Brain microvascular endothelial cell (primary cell): ENCODE measurements at places on chromosomes 3 and 15.

DNA sequence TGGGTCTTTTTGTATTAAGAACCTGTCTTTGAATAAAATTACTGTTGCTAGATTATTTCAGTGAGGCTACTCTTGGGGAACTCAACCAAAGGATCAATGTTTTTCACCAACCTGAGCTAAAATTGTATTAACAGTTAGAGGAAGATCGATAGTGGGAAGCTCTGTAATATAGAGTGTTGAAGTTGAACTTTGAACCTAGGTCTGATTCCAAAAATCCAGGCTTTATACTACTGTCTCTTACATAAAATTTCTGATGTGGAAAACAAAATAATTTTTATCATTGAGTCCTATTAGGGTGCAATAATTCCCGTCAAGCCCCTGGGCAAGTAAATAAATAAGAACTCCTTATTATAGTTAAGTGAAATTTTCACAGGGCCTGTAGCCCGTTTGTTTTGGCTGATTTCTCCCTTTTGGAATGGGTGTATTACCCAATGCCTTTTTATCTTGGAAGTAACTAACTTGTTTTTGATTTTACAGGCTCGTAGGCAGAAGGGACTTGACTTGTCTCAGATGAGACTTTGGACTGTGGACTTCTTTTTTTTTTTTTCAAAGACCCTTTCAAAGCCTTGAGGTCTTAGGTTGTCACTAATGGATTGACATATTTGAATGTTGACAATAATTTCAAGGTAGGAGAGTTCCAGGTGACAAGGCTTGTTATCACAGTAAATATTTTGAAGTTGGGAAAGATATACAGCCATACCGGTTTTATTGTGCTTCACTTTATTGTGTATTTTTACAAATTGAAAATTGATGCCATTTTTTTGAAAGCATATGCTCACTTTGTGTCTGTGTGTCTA lies 276.1 kb downstream of the NFKBIZ start:
- DNase-seq = no peak

DNA sequence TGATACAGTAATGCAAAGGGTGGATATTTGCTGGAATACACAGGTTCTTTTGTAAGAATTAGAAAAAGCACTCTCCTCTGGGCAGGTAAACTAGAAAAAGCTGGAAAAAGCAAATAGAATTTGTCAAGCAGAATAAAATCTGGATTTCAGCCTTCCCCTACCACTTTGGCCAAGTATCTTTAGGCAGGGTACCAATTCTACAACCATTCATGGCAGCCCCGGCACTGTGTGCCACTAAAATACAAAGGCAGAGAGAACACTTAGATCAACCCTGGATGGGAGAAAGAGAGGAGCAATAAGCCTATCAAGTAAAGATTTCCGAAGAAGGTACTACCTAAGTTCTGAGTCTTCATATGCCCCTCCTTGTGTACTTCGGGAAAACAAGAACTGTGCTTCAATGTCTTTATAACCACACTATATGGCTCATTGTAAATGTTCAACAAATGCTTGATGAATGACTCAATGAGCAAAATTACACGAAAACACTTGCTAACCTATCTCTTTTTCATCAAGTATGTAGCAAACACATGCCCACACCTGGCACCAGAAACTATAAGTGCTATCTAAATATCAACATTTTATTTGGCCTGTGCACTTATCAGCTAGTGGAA lies 20.8 kb downstream of the STAG1 start:
- DNase-seq = no peak

DNA sequence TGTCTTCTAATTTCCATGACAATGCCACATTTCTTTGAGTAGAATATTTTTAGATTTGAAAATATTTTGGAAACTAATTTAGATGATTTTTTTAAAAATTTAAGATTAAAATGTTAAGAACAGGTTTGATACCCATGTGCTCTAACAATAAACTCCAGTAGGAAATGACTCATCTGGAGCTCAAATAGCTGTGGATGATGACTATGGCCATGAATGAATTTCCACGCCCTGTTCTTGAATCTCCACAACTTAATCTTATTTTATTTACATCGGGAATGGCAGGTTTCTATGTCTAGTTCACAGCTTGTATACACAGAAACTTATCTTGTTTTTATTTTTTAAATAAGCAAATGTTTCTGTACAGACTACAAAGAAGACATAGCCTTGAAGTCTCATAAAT lies 726.8 kb downstream of the NAALADL2 start:
- peak; percentile 64 for DNase-seq

- no peak for DNase-seq
Observed at GRCh38 chr3:155442072-155442471, 148.6 kb upstream of the STRIT1 start.

DNA sequence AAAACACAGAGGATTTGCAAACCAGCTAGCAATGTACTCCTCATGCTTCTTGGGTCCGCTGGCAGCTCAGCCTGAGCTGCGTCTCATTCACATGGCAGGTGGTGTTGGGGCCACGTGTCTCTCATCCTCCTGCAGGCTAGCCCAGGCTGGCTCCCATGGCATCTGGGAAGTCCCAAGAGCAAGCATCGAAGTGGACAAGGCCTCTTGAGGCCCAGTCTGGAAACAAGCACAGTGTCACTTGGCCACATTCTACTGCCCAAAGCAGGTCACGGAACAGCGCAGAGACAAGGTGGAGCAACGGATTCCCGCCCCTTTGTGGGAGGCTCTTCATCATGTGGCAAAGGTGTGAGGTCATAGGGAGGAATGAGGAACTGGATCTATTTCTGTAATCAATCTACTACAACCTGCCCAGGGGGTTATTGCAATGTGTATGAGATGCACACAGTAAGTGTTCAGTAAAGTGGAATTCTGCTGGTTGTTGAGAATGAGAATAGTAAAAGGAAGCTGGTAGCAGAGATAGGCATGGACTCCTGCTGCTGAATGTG lies 128.3 kb downstream of the TPRA1 start:
- no peak for DNase-seq

DNA sequence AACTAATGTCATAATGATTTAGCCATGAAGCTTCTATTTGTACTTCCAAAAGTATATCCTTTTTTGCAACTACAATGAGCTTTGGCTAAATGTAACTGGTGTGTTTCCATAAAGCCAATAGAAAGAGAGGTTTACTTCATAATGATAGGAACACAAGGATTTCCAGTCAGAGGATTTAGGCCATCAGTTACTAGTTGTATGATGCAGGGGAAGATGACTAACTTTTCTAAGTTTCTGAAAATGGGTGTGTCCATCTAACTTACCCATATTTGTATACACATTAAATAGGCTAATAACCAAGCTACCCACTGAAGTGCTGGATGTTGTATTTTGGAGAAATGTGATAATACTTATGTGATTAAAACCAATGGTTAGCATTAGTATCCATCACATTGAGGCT lies 55.7 kb downstream of the SLC4A7 start:
- DNase-seq = no peak

DNA sequence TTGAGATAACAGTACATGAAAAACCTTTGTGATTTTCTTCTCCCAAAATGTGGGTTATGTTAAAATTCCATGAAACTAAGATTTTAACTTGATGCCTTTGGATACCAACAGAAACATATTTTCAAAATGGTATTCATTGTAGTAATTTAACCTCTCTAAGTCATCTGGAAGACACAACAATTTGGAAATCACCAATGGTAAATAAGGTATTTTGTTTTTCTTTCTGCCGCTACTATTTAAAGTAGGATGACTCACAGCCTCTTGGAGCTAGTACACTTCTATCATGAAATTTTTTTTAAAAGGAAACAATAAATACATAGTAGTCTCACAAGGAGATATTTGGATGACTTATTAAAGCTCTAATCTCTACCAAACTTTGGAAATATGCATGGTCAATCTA lies 291.6 kb upstream of the VEPH1 start:
- no peak for DNase-seq

GRCh38 chr15:48865370-48866079 lies 12.4 kb upstream of the EID1 start:
- DNase-seq = peak; percentile 73

DNA sequence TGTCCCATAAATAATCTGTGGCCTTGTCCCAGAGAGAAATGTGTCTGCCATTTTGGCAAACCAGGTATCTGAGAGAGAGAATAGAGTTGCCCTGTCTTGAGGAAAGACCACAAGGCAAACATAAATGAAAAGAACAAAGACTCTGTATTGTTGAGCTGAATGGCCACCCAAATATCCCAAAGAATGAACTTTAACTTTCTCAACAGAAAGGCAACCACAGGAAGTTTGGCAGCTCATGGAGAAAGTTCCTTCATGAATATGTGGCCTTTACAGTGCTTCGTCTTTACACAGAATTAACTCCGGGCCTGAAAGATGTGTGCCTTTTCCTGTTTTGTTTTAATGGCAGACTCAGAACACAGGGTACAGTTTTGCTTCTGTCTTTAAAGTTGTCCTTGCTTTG lies 41.4 kb upstream of the THBS1 start:
- no peak for DNase-seq

DNA sequence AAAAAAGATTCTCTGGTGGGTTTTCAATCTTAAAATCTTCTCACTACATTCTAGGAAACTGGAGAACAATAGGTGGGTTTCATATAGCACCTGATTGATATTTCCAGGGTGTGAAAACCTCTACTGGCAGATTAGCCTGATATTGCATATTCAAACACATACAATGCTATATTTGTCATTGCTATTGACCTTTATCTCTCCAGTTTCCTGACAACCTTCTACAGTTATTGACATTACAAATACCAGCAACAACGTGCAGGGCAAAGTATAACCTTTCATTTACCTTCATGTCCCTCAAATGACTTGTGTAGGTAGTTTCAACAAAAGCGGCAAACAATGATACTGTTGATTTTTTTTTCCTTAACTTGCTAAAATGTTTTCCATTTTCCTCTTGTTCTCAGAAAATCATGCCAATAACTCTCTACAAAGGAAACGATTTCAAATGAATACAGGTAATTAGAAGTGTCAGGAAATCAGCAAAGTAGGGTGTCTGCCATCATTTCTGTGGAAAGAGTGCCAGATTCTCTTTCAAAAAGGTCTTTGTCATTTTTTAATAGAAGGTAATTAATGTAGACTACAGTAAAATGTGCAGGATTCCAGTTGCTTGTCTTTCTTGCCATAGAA lies 72.6 kb upstream of the CDIN1 start:
- no peak for DNase-seq

- no peak for DNase-seq
Observed at GRCh38 chr3:53939813-53940212, 48.2 kb upstream of the SELENOK start.

DNA sequence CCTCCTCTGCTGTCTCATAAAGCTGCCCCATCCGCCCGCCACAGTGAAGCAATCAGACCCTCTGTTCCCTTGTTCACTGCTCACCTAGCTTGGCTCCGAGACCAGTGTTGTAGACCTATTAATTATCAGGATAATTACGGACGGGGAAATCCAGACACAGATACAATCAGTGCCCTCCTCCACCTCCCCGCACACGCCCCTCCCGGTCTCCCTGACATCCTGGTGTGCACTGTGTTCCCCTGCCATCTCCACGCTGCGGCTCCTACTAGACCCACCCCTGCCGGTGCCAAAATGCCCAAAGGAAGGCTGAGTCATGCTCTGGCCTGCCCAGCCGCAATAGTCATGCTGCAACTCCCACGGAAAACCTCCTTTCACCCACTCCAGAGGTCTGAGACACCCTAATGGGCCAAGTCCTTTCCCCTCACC lies 277.3 kb upstream of the TLE3 start:
- DNase-seq = no peak
